ENCODE measurements at places on chromosomes 7 and 10.

GRCh38 chr10:110496553-110497437 is 912 bp upstream of the DUSP5 start:
- no peak for DNase-seq

- DNase-seq = no peak
Observed at GRCh38 chr10:46097576-46098317, 51.7 kb upstream of the MSMB start.

GRCh38 chr7:4739528-4739992 is 35.9 kb upstream of the AP5Z1 start:
- peak; percentile 46 for DNase-seq

- no peak for DNase-seq
Observed at GRCh38 chr10:13893926-13894325, 307.2 kb downstream of the PRPF18 start.

DNA sequence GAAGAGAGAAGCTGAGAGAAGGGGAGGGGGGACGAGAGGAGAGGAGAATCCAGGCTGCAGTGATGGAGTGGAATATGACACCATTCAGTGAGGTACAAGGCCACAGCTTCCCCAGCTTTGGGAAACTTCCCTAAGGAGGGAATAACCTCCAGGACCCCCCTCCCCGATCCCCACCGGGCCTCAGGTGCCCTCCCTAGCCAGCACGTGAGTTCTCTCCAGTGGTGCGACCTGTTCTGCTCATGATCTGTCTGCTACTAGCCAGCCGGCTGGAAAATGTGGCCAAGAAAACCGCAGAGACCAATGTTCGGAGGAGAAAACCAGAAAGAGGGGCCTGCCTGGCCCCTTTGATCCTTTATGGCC is 39.9 kb upstream of the AGK start:
- no peak for DNase-seq

DNA sequence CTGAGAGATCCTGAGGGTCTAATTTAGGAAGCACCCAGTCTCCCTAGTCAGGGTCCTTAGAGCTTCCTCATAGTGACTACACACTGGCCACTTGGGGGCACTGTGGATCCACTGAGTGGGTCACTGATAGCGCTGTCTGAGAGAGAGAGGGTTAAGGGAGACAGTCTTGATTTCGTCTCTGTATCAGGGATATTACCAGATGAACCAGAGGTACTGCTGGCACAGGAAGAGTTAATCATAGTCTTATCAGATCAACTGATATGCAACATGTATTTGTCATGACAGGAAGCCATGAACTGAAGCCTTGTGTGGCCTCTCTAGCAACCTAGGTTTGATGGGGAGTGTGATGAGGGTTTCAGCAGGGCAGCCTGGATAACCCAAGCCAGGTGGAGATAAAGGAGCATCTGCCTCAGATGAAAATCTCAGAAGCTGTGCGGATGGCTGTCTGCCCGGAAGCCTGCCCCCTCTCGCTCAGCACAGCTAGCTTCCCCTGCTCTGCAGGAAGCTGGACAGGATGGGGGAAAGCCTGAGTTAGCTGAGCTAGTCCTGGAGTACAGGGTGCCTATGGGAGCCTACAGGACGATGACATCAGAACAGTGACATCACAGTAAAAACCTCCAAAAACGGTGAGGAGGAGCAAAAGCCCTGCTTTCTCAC is 214.0 kb upstream of the PRSS1 start:
- DNase-seq = peak; percentile 16

All from effector memory CD4-positive, alpha-beta T cell (primary cell).